ENCODE measurements at places on chromosomes 4 and X.

- DNase-seq, result no peak
Measured at GRCh38 chrX:3449287-3449686, 102.8 kb upstream of the MXRA5 start.

DNA sequence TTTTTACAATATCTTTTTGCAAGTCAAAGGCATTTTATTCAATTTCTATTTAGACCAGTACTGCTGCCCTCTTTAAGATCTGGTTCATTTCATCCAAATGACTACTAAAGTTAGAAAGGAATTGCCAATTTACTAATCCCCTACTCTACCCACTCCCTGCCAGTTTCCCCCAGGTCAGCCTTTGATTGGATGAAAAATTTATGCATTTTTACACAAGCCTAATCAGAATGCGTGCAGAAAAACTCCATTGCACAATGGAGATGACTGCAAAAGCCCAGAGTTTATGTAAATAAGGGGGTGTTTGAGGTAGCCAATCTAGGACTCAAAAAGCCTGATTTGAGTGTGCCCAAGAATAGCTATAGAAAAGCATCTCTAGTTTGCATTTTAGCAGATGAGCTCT is 310.6 kb downstream of the PABPC4L start:
- DNase-seq, result no peak

- peak; percentile 36 for DNase-seq
Measured at GRCh38 chr4:186701273-186701672, 22.4 kb downstream of the FAT1 start.

DNA sequence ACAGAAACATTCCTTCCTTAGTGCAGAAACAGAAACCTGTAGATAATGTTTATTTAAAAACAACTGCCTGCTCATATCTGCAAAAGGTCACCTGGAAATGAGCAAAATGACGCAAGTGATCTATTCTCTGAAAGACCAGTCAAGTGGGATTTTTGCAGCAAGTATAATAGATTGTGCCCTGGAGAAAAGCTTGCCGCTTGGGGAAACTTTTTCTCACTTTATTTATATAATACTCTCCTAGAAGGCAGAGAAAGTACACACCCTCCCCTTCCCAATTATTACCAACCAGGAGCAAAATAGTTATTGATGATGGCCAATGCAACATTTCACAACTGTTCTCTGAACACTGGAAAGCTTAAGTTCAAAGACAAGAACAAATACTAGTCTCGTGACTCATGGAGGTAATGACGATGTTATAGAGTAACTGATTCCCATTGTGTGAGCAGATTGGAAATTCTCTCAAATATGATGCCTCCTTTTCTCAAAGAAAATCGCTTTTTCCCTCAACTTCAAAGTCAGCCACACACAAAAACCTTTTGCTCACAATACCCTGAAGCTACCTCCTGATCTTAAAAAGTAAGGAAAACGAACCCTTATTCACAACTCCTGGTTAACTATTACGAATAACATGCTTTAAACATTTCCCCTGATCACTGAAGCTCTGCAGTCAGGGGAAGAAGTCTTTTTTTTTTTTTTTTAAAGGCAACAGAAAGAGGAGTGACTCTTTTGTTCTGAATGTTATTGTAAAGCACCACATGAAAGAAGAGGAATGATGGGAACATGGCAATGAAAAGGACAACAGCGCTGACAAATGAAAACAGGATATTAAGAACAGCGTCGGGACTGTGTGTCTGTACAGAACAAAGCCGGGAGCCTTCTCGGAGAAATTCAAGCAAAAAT is 41.0 kb downstream of the MID1 start:
- DNase-seq, result no peak

GRCh38 chr4:81919223-81919622 is 447.5 kb upstream of the RASGEF1B start:
- DNase-seq, result no peak

DNA sequence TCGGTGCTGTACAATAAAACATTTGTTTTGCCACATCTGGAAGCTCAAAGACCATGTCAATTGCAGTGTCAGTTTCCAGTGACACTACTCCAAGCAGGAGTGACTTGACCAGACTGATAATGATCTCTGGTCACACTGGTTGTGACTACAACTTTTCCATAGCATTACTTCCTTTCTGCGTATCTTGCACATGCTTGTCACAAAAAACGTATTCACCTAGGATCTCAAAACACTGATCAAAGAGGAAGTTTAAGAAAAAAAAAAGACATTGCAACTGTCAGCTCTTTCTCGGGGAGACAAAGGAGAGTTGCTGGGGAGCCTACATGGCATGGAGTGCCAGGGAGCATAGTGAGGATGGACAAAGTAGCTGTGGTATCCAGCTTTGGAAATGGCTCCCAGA is 60.6 kb downstream of the OPHN1 start:
- no peak for DNase-seq

DNA sequence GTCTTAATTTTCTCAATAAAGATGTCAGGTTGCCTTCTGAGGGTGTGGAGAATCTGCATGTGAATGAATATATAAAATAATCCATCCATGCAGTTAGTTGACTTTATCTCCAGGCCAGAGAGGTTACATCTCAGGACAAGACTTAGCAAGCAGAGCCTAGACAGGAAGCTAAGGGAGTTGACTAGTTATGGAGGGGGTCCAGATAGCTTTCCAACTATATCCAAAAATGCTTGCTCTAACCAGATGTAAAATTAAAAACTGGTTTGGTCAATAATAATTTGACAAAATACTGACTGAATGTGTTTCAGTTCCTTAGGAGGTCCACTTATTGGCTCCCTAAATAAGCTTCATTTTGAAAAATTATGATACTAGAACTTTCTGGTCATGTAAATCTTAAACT is 101.4 kb downstream of the PAPSS1 start:
- DNase-seq, result no peak

- no peak for DNase-seq
Measured at GRCh38 chrX:115702982-115703381, 142.0 kb downstream of the PLS3 start.

GRCh38 chrX:97564496-97564895 is 680.8 kb downstream of the RPA4 start:
- no peak for DNase-seq

GRCh38 chrX:104668550-104668949 is 102.6 kb downstream of the IL1RAPL2 start:
- DNase-seq, result peak; percentile 18

GRCh38 chrX:74924449-74925224 is 615 bp downstream of the NEXMIF start:
- DNase-seq, result peak; percentile 68

DNA sequence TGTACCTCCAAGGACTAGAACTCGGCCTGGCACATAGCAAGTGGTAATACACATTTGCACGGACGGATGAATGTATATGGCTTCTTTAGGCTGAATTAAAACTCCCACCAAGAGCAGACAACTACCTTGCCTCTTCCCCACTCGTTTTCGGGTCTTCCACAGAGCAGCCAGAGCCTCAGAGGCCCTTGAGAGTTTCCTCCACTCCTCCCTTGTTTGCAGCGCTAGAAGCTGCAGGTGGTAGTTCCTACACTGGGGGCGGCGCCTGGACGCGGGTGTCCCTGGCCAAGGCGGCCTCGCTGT is 10.2 kb upstream of the INTU start:
- no peak for DNase-seq

GRCh38 chr4:17497890-17498523 is 13.9 kb downstream of the QDPR start:
- no peak for DNase-seq

DNA sequence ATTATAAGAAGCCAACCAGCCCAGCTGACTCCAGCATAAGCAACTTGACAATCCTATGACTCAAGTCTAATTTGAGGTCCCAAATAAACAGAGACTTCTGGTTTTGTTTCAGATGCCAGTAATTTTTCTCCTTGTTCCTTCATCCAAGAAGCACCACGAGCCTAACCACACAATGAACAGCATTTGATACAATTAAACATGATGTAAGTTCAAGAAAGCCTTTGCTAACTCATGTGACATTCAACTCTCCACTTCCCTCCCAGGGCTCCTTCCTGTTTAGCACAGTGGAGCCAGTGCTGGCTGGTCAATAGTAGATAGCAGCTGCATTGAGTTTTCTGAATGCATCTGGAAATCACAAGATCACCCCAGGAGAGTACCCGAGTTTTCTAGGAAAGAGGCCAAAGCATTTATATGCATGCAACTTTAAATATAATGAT is 206.3 kb downstream of the ARHGAP24 start:
- DNase-seq, result no peak

GRCh38 chr4:181685911-181686310 is 557.3 kb upstream of the TENM3 start:
- DNase-seq, result no peak

GRCh38 chrX:41781500-41781899 is 57.5 kb downstream of the GPR82 start:
- DNase-seq, result peak; percentile 20

- DNase-seq, result no peak
Measured at GRCh38 chrX:40106676-40107290, 9.0 kb upstream of the BCOR start.

- DNase-seq, result no peak
Measured at GRCh38 chr4:54254915-54255246, 25.8 kb downstream of the PDGFRA start.

DNA sequence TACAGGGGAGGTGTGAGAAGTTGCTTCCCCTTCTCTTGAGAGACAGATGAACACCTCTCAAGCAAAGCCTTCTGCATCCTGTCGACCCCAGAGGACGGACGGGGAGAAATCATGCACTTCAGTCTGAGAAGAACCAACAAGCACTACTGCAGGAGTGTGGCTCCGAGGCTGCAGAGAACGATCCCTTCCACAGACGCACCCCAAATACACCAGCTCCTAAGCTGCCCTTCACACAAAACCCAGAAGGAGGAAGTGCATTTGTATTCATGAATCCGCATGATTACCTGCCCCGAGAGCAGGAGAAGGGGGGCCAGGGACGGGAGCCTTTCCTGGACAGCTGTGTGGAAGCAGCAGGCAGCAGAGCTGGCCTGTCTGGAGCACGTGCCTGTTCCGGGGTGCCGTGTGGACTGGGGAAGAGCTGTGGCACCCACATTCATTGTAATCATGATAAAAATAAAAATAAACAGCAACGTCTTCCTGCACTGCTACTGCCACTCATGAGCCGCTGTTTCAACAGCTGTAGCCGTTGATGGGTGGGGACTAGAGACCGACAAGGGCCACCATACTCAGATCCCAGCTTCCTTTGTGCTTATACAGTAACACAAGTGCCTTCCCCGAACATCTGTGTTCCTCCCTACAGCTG is 42.9 kb downstream of the ACSL1 start:
- DNase-seq, result no peak

- DNase-seq, result no peak
Measured at GRCh38 chrX:136652822-136653723, 5.1 kb downstream of the CD40LG start.

GRCh38 chr4:87865288-87865687 is 32.5 kb downstream of the MEPE start:
- DNase-seq, result peak; percentile 29

- DNase-seq, result no peak
Measured at GRCh38 chrX:40504801-40505605, 75.8 kb upstream of the ATP6AP2 start.

DNA sequence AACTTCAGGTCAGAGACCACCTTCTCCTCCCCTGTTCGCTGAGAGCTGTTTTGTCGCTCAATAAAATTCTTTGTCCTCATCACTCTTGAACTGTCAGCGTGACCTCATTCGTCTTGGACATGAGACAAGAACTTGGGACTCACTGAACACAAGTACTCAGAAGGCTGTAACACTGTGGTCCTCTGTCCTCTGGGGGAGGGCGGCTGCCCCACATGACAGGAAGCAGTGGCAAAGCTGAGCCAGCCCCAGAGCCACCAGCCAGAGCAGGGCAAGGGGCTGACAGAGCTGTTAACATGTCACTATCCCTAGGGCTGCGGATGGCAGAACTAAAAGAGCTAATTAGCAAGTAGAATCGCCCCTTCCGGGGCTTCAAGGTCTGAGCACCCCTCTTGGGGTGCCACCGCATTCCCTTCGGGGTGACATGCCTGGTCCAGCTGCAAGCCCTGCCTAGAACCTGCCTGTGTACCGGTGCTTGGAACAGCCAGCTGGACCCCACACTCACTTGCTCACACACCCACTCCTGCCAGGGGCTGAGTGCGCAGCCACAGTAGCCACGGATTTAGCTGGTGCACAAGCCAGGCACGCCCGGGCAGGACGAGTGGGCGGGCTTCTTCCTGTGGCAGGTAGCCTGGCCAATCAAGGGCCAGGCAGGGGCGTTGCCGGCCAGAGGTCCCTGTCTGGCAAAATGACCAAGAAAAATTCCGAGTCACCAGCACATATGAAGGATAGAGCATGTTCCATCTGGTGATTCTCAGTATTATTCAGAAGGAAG is 648.6 kb upstream of the AGA start:
- no peak for DNase-seq

DNA sequence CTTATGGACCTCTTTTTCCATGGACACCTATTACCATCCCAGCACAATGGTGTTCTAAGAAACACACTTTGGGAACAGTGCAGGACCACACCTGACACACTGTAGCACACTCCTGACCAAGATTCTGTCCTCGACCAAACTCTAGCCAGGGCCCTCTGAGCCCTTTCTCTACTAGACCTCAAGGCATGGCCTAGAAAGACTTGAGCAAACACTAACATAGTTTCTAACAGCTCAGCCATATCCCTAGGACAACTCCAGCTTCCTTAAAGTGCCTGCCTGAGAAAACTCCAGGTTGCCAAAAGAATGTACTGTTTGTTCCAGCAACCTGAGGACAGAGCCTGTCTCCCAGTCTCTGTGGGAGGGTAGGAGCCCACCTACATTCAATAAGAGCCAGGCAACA is 48.3 kb downstream of the QDPR start:
- DNase-seq, result no peak

- peak; percentile 31 for DNase-seq
Measured at GRCh38 chr4:64158648-64159326, 250.5 kb downstream of the TECRL start.

DNA sequence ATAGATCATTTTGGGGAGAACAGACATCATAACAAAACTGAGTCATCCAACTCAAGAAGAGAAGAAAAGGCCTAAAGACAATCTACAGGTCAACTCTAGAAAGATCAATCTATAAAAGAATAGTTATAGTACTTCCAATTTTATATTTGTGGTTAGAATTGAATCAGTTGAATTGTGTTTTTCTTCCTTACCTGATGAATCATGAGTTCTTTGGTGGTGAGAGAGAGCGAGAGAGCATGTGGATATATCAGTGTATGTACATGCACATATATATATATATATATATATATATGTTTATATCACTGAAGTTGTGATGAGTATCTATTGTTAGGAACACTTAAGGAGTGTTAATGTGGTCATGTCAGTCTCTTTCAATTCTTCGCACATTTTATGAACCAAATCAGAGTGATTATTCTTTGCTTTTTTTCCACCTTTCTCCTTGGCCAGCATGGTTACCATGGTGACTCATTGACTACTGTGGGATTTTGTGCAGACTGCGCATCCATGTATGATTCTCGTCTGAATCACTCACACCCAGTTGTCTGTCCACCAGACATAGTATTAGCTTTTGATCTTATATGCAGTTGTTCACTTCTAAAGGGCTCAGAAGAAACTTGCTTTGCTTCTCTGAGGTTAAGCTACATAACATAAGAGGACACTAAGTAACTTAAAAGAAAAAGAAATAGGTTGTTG is 90.4 kb upstream of the RAB40AL start:
- no peak for DNase-seq

- no peak for DNase-seq
Measured at GRCh38 chr4:135485371-135485770, 1283.8 kb upstream of the PABPC4L start.
